ENCODE measurements at places on chromosomes 4 and X.

DNA sequence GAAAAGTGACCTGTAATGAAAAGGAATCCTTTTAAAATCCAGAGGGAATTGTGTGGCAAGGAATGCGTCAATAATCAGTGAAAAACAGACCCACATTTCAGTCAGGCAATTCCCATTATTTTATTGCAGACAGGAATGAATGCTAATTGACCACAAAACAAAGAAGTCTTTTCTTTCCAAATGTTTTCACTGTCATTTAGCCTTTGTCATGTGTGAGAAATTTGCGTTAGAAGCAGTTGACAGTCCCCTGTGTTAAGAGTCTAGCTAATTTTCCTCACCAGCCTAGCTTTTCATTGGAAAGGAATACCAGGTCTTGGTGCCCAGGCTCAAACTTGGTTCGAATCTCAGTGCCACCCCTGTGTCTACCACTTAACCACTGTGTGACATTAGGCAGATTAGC lies 83.4 kb downstream of the KIT start:
- DNase-seq = no peak

- no peak for DNase-seq
Measured at GRCh38 chr4:40211224-40212185, 14.7 kb downstream of the RHOH start.

- DNase-seq = no peak
Measured at GRCh38 chr4:65391814-65392213, 278.5 kb downstream of the EPHA5 start.

DNA sequence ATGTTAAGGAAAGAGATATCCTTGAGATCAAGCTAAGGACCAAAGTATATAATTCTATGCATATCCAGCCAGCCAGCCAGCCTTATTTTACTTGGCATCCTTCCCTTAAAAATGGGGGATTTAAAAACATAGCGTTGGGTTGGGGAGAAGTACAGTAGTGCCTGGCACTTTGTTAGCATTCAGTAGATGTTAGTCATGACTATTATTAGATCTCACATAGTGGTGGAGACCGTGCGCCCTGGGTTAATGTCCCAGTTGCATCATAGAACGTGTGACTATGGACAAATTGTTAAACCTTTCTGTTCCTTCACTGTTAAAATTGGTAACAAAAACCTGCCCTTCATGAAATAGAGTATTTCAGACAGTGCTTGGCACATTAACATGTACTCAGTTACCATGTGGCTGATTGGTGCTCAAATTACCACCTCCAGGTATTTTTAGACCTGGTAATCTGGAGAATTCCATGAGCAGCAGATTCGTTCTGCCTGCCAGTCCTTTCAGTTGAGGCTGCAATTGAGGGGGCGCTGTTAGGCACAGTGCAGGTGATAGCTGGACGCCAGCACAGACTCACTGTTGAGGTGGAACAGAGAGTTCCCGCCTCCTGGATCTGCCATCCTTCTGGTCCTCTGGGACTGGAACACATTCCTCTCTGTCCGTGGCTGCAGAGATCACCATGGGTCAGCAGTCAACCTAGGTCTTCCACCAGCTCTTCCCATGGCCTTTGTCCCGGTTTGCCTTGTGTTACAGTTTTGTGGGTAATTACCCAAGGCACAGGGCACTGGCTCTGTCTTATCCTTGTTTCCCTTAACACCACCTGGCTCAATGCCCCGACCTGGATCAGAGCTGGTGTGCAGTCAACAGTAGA lies 31.7 kb downstream of the RBBP7 start:
- no peak for DNase-seq

Measured in stimulated activated CD4-positive, alpha-beta T cell treated with anti-CD3 and anti-CD28 coated beads, Interleukin-12 subunit alpha, Interleukin-12 subunit beta, amount 100 ng/mL, for 4 hours (primary cell).